ENCODE measurements at places on chromosomes 12 and 14. TPM values are rescaled to one million over a fixed set of nuclear protein-coding genes. Genes with fewer than 3 reads are reported as not detected.

RNF212B gene
- total RNA-seq: not detected

TAS2R8 gene
- not detected for total RNA-seq

ACOT6 gene
- not detected for total RNA-seq

ARHGEF25 gene
- total RNA-seq: 31.5 TPM

RTL1 gene
- not detected for total RNA-seq

CLEC1B gene
- total RNA-seq: not detected

COX8C gene
- total RNA-seq: not detected
